ENCODE measurements at places on chromosomes 7 and 10.

DNA sequence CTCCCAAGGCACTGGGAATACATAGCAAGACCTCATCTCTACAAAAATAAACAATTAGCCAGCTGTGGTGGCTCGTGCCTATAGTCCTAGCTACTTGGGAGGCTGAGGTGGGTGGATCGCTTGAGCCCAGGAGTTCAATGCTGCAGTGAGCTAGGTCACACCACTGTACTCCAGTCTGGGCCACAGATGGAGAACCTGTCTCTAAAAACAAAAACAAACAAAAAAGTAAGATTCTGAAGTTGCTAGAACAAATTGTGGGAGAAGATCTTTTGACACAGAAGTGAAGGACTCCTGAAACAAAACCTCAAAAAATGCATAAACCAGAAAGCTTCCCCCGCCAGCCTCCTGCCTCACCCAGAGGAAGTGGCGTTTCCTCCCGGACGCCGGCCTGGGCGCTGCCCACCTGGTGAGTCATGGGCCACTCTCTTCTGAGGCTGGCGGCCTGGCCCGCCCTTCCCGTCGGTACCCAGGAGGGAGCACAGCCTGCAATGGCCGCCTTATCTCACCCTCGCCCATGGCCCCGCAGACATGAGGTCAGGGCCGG lies 25.4 kb upstream of the ELN start:
- peak; percentile 20 for DNase-seq

DNA sequence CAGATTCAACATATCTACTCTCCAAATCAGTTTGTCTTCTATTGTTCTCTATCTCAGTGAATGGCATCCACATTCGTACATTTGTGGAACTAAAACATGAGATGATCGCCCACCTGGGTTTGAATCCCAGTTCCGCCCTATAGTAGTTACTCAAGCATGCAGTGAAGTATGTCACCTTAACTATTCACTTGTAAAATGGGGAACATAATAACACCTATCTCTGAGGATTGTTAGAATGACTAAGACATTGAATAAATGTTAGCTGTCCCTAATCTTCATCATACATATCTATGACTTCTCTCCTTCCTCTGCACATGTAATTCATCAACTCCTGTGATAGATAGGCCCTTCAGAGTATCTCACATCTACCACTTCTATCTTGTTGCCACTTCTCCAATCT lies 24.7 kb downstream of the UBE2D1 start:
- DNase-seq, result no peak

DNA sequence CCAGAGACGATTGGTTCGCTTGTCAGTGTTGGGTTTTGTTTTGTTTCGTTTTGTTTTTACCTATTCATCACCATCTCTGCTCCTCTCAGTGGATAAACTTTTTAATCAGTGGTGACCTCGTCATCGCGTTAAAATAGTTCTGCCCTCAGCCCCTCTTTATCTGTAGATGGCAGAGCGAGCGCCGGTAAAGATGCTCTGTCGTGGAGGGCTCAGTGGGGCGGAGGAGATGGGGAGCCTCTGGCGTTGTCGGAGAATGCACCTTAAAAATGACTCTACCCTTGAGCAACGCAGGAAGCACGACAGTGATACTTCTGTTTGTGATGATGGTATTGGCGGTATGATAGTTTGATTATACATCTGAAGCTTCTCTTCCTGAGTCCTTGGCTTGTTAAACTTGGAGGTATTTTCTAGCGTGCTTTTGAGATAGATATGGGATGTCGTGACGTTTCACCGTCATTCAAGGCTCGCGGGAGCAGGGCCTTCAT lies 554 bp downstream of the CSGALNACT2 start:
- peak; percentile 42 for DNase-seq

DNA sequence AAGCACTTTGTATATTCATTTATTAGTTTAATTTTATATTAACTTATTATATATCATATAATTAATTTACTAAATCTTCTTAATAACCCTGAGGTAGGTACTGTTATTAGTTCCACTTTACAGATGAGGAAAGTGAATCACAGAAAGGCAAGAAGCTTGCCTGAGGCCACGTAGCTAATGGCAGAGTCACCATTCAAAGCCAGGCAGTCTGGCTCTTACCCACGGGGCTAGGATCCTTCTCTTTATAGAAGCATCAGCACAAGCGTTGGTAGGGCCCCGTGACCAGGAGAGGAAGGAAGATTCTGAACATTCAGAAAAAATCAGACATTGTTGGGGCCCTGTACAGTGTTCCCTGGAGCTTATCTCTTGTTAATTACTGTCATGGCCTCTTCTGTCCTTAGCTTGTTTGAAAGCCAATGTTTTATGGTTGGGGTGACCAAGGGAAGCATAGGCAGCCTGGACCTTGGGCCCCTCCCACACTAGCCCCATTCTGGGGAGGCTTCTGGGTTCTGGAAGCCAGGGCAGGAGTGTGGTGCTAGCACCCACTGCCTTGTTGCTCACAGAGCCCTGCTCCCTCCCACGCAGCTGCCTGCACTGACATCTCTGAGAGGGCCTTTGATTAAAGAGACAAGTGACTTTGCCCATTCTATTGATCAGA lies 31.1 kb upstream of the SLF2 start:
- no peak for DNase-seq

DNA sequence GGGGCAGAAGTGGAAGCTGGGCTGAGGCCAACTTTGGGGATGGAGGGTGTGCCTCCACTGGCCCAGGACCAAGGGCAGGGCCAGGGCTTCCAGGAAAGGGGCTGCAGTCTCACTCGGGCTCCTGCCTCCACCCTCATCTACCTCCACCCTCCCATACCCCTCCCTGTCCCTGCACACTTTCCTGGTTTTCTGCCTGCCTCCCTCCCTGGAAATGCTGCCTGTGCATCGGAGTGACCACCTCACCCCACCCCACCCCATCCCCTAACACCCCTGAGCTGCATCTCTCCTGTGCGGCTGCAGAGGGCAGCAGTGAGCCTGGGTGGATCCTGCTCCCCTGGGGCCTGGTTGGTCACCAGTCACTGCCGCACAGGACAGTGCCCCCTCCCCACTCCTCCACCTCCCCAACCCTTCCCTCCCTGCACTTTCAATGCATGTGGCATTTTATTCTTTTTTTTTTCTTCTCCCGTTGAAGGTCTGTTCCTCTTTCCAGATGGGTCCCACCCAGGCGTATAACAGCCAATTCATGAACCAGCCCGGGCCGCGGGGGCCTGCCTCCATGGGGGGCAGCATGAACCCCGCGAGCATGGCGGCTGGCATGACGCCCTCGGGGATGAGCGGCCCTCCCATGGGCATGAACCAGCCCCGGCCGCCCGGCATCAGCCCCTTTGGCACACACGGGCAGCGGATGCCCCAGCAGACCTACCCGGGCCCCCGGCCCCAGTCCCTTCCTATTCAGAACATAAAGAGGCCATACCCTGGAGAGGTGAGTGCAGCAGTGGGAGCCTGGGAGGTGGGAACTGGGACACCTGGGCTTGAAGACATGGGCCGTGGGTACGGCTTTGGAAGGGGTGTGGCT lies 54.1 kb upstream of the PPIF start:
- DNase-seq, result no peak

DNA sequence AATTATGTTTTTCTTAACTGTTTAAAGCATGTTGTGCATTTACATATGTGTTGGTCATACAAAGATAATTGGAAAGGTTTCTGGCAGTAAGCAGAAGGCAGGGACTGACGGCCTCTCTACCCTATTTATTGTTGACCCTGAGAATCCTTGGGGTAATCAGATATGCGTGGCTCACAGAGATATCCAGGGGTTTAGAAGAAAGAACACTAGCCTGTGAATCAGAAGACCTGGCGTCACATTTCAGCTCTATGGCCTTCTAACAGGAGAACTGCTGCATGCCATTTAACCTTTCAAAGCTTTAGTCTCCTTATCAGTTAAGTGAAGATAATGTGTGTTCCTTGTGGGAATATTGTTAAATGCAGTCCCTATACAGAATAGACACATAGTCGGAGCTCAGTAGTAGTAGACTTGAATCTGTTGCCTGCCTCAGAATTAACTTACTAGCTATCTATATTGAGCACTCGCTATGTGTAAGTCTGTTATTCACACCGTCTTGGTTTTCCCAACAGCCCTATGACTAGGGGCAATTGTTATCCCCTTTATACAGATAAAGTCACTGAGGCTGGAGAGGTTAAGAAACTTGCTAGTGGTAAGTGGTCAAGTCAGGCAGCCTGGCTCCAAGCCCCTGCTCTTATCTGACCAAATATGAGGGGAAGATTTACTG lies 129.6 kb upstream of the ANKRD1 start:
- no peak for DNase-seq

GRCh38 chr10:28120043-28120749 lies 121.3 kb upstream of the ODAD2 start:
- no peak for DNase-seq

- DNase-seq, result no peak
Observed at GRCh38 chr7:101154693-101155102, 422 bp downstream of the AP1S1 start.

- DNase-seq, result no peak
Observed at GRCh38 chr7:142646386-142647140, 102.7 kb upstream of the PRSS1 start.

DNA sequence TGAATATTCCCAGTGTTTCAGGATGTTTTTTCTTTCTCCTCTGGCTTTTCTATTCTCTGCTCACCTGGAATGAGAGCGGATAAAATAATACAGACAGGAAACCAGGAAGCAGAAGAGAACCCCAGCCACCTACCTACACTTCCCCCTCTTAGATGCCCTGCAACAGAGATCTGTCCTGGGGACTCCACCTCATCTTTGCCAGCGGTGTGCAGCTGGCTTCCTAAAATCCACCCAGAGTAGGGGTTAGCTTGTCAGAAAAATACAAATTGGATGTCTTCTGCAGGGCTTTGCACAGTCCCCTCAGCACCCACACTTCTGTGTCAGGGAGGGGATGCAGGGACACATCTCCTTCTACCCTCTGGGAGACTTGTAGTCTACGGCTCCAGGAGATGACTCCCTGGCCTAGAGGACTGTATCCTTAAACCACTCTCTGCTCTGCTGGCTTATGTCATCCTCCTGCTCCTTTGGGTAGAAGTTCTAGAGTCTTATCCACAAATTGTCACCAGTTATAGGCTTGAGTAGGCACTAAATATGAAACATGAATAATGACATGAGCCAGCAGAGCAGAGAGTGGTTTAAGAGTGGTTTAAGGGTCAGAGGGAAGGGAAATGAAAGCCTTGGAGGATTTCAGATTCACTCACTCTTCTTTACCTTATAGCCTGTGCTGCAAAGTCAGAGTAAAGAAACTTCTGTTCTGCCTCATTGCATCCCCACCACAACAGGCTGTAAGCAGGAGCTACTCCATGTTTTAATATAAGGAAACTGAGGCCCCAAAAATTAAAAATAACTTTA lies 749.4 kb downstream of the AUTS2 start:
- DNase-seq, result no peak

DNA sequence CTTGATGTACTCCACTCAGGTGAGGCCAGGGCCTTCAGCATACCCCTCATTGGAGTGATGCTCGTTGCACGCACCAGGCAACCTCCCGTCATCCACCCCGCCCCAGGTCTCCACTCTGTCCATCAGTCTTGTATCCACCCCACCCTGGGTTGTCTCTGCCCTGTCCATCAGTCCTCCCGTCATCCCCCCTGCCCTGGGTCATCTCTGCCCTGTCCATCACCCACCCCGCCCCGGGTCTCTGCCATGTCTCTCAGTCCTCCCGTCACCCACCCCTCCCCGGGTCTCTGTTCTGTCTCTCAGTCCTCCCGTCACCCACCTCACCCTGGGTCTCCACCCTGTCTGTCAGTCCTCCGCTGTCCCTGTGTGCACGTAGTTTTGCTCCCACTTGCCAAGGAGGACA lies 59.9 kb downstream of the WDR37 start:
- no peak for DNase-seq

GRCh38 chr10:54722075-54722474 lies 79.0 kb downstream of the PCDH15 start:
- DNase-seq, result no peak

GRCh38 chr7:94276795-94277194 lies 117.9 kb upstream of the COL1A2 start:
- DNase-seq, result no peak

GRCh38 chr7:117870448-117871130 lies 2.7 kb downstream of the CTTNBP2 start:
- DNase-seq, result no peak

- DNase-seq, result no peak
Observed at GRCh38 chr10:103842605-103843004, 12.8 kb downstream of the SH3PXD2A start.

DNA sequence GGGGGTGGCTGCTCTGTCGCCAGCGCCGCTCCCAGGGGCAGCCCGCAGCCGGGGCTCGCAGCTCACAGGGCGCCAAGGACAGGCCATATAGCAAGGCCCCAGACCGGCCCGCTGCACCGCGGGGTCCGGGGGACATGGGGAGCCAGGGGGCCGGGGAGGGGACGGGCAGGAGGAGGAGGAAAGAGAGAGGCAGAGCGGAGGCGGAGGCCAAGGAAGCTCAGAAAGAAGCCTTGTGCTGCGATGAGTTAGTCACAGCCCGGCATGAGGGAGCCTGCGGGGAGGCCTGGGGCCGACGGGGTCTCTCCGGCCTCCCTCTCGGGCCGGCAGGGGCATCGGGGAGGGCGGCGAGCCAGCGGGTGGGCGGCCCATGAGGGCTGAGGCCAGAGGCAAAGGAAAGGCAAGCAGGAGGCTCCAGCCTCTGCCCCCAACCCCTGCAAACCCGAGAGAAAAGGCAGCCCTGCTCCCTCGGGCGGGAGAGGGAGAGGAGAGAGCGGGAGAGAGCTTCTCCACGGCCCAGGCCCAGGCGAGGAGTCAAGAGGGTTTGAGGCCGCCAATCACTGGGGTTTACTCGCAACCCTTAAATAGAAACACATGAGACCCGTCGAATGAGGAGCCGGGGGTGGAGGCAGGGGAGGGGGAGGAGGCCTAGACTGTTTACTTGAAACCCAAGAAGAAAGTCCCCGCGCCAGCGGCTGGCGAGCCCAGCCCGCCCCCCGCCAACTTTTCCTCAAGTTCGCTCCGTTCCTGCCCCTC lies 167.9 kb downstream of the NEURL1 start:
- DNase-seq, result peak; percentile 20

- no peak for DNase-seq
Observed at GRCh38 chr10:86798025-86798424, 41.6 kb downstream of the BMPR1A start.

DNA sequence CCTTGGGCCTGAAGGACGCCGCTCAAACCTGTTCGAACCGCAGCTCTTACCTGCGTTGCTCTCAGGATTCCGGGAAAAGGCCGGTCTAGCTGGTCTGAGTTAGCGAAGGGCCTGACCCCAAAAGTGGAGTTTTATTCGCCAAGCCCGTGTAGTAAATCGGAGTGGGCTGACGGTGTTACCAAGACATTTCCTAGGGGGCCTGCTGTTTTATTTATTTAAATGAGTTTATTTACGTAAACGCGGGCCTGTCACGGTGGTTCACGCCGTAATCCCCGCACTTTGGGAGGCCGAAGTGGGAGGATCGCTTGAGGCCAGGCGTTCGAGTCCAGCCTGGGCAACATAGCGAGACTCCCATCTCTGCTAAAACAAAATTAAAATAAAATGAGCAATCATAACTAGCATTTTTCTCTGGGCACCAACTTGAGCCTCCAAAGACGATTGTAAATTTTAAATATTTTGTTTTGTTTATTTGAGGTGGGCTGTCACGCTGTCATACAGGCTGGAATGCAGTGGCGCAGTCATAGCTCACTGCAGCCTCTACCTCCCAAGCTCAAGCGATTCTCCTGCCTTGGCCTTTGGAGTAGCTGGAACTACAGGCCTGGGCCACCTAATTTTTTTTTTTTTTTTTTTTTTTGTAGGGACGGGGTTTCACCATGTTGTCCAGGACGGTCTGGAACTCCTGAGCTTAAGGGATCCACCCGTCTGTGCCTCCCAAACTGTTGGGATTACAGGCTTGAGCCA lies 903 bp downstream of the ZNF655 start:
- DNase-seq, result no peak
